ENCODE measurements at places on chromosomes 7 and 10.

- DNase-seq, result no peak
These were observed 5.5 kb upstream of the MDFIC start for GRCh38 chr7:114916261-114916892.

DNA sequence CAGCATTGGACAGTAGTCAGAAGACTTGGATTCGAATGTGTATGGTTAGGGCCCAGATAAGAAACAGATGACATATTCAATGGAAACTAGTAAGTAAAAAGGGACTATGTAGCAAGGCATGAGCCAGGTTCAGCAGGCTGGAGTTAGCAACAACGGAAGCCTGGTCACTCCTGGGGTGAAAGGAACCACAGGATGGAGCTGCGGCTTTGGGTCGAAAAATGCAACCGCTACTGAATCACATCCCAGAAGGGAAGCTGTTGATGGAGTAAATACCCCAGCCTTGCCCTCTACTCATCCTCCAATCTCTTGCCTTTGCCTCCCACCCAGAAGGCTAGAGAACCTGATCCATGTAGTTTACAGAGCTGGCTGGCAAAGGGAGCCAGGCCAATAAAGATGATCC is 37.5 kb upstream of the EGR2 start:
- no peak for DNase-seq

DNA sequence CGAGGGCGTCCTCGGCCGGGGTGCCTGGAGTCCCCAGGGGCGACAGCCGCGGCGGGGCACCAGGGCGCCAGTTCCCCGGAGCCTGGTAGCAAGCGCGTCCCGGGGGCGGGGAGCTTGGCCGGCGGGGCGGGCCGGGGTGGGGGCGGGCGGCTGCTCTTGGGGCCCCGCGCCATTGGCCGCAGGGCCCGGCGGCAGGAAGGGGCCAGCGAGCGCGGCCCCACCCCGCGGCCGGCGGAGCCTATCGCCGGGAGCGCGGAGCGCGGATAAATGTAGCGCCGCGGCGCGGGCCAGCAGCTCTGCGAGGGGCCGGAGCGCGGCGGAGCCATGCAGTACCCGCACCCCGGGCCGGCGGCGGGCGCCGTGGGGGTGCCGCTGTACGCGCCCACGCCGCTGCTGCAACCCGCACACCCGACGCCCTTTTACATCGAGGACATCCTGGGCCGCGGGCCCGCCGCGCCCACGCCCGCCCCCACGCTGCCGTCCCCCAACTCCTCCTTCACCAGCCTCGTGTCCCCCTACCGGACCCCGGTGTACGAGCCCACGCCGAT is at the start of gene HHEX:
Gene HHEX (plus strand): TSS at position 293 of the 548 bp plus-strand sequence. CDS start 32 bp downstream, at position 325.
- peak; percentile 61 for DNase-seq

DNA sequence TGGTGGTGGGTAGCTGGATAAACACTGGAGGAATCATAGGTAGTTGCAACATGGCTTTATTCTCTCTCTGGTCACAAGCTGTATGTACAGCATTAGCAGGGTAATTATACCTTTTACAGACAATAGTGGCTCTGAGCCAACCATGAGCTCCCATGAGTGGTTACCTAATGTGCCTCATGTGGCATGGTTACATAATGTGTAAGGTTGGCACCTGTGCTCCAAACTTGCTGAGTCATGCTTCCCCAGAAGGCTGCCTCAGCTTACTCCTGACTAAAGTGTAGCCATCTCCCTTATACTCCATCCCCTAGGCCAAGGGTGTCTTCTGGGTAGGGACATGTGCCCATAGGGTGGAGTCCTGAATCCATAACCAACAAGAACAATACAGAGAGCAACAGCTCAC is 345.3 kb upstream of the SEMA3C start:
- no peak for DNase-seq

DNA sequence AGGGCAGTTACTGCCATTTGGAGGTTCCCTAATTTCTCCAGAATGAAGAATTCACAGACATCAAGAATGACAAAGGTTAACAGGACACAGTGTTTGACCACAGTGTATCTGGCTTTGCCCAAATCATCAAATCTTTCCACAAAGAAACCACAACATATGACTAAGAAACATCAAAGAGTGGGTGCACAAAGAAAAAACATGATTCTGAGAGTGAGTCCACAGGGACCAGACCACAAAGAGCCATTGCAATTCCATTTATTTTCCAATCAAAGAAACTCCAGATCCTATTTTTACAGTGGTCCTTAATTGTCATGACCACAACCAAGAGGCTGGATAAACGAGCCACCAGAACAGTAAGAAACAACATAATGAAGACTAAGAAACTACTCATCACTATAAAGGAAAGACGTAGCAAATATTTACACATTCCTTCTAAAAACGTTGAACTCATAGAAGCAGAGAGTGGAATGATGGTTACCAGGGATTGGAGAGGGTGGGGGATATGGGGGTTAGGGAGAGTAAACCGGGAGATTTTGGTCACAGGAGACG is 286.5 kb downstream of the DOCK4 start:
- DNase-seq, result no peak
